Mucosa of gallbladder (tissue), 1 donor: ENCODE measurements at places on chromosomes 6 and 20. TPM values are rescaled to one million over a fixed set of nuclear protein-coding genes. Genes with fewer than 3 reads are reported as not detected.

GRCh38 chr6:130964289-130964688 lies 98.8 kb downstream of the EPB41L2 start:
- DNase-seq: no peak

Gene WFDC6
- not detected for total RNA-seq

GRCh38 chr6:110618591-110619267 lies 142.3 kb upstream of the SLC22A16 start:
- no peak for DNase-seq

- DNase-seq: no peak
These were observed 207.5 kb upstream of the ADGRB3 start for GRCh38 chr6:68427630-68428029.

- no peak for DNase-seq
These were observed 703.6 kb upstream of the SLC35B3 start for GRCh38 chr6:9138936-9139335.

DNA sequence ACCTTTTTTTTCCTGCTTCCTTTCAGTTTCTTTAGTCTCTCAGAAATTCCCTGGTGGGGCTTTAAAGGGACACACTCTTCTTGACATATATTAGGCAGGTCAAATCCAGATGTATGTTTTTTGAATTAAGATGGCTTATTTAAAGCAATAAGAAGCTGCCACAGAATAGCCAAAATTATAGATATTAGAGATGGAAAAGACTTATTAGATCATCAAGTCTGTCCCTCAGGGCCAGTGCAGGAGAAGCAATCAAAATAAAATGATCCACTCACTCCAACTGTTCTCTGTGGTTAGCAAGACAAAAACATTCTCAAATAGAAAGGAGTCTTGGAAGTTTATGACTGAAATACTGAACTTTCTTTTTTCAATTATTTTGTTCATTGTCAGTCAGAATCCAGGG lies 462.8 kb downstream of the CDC5L start:
- DNase-seq: no peak

Gene LKAAEAR1
- total RNA-seq: not detected

GRCh38 chr6:145148776-145149175 lies 586.5 kb downstream of the EPM2A start:
- DNase-seq: no peak

DNA sequence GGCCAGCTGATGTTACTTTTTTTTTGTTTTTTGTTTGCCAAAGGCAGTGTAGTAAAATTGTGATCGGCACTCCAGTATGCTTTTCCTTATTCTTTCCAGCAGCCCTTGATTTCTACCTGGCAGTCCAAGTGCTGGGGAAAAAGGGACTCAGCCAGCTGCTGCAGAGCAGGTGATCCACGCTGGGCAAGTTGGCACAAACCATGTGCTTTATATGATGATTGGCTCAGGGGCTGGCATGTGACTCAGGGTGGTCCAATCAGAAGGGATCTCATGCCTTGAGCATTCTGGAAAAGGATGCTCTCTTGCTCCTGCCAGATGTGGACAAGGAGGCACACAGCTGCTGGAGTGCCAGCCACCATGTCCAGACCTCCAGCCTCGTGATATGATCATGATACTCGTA lies 54.5 kb downstream of the SULF2 start:
- no peak for DNase-seq

- no peak for DNase-seq
These were observed 122.6 kb downstream of the EDN3 start for GRCh38 chr20:59422872-59423544.

GRCh38 chr6:144756469-144756868 lies 471.3 kb downstream of the UTRN start:
- no peak for DNase-seq

Gene OARD1
- 36.3 TPM for total RNA-seq

Gene PRDM13
- total RNA-seq: not detected

DNA sequence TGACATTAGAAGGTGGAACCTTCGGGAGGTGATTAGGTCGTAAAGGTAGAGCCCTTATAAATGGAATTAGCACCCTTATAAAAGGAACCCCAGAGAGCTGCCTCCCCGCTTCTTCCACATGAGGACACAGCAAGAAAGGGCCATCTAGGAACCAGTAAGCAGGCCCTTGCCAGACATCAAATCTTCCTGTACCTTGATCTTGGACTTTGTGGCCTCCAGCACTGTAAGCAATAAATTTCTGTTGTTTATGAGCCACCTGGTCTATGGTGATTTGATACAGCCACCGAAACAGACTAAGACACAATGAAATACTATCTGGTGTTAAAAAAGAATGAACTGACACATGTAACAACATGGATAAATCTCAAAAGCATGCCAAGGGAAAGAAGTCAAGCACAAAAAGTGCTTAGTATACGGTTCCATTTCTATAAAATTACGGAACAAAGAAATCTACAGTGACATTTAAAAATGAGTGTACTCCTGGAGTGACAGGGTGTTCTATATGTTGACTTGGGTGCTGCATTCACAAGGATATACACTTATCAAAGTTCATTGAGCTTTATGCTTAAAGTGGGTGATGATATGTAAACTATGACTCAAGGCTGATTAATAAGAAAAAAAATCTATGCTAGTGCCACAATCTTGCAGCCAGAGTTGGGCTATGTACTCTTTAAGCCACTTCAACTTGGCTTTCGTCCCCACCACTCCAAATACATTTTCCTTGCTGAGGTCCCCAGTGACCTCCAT lies 18.4 kb downstream of the SERPINB1 start:
- no peak for DNase-seq

DNA sequence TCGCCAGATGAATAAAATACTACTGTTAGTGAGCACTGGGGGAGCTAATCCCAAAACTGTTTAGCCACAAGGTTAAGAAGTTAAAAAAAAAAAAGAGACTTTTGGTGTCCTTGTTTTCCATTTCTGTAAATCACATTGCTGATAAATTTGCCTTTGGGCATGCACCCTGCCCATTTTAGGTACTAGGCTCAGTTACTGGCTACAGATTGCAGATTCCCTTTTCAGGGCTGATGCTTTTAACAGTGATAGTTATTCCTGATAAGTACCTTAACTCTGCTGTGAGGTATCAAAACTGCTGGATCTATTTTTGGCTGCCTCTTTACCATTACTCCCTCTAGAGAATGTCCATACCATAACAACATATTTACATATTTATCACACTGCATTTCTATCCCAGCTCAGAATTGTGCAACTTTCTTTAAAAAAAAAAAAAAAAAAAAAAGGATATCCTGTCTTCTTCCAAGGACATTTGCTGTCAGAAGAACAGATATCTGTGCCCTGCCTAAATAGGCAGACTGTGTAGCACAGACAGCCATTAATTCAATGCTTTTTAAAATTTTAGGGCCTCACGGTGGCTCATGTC lies 94.5 kb downstream of the SSR1 start:
- DNase-seq: no peak
